ENCODE measurements at places on chromosomes 12 and 14.

GRCh38 chr14:90159146-90159545 is 97.2 kb upstream of the PSMC1 start:
- DNase-seq, result no peak

DNA sequence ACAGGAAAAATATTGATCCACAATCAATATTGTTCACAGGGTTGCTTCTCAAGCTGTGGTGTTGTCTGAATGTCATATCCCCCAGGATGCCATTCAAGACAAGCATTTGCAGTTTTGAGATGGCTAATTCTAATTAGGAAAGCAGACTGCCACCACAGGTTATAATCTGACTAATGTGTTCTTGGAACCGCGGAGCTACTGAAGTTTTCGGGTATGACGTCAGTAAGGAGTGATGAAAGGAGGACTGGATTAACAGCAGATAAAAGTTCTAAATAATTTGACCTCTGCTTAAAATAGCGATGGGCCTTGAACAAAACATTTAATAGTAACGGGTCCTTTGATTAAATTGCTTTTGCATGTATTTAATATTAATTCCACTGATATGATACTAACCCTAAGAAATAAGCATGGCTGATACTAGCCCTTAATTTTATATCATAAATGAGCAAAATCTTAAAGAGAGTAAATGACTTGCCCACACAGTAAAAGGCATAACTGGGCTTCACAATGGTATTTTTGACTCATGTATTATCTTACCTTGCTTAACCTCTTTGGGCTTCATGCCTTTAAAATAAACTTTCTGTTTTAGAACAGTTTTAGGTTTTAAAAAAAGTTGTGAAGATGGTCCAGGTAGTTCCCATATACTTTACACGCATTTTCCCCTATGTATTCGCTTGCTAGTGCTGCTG is 50.3 kb downstream of the TSHR start:
- DNase-seq, result no peak

GRCh38 chr12:93664573-93665138 is 12.5 kb upstream of the CRADD start:
- no peak for DNase-seq

GRCh38 chr14:71244341-71244740 is 337.1 kb downstream of the PCNX1 start:
- DNase-seq, result no peak

DNA sequence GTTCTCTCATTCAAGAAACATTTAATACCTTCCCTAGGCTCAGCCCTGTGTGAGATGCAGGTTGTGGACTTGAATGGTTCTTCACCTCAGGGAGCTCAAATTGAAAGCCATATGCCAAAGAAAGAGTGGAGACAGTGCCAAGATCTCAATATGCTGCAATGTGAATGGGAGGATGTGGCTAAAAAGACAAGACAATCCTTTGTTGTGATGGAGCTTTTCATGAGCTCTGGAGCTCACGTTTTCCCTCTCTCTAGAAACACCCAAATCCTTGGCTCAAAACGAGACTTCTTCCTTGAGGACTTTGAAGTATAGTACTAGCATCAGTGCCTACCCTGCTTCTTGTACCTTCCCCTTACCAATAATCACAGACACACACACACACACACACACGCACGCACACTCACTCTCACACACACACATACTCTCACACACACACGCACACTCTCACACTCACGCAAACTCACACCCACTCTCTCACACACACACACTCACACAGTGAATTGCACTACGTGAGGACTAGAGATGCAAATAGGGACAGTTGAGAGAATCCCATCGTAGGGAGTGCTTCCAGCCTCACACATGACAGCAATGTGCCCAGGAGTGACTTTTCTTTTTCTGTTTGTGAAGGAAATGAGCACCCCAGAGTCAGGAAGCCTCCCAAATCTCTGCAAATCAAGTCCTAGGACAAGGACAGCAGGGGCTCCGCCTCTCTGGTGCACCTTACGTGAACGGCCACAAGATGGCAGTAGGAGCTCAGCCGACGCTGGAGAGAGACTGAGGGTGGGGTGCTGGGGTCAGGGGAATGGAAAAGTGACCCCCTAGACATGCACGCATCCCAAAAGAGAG is 231.4 kb downstream of the PCNX1 start:
- DNase-seq, result peak; percentile 46

- DNase-seq, result no peak
Measured at GRCh38 chr14:68810173-68811153, 17.6 kb upstream of the ZFP36L1 start.

- no peak for DNase-seq
Measured at GRCh38 chr12:116864371-116865160, 16.7 kb downstream of the HRK start.

DNA sequence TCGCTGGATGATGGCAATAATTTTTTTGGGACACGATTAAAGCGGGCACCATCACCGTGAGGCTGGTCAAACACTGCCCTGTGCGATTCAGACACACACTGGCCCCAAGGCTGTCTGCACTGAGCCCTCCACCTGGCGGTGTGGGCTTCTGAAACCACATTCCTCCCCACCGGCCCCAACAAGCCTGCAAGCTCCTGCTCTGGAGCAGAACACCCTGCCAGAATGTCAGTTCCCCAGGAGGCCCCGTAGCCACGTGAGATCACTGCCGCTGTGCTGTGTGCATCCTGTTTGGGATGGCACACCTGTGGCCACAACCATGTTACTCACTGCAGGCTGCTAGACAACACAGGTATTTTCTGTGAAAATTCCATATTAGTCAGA is 7.9 kb downstream of the GSC start:
- no peak for DNase-seq

DNA sequence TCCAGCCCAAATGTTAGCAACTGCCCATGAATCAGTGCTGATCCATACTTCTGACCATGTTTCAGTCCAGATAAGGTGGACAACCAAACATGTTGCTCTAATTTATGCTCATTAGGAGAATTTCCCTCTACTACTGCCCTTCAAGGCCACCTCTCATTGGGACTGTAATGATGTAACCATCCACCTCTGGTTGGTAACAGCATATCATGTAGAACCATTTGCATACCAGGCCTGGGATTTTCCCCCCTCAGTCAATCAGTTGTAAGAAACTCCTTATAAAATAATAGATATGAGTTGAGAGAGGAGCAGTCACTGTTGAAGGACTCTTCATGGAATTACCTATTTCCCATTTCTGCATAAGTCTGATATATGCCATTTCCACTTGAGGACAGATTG is 17.8 kb upstream of the YAF2 start:
- DNase-seq, result no peak

- DNase-seq, result no peak
Measured at GRCh38 chr12:46373301-46374296, 1.0 kb upstream of the SLC38A2 start.

- DNase-seq, result no peak
Measured at GRCh38 chr12:20513189-20513588, 144.9 kb downstream of the PDE3A start.

DNA sequence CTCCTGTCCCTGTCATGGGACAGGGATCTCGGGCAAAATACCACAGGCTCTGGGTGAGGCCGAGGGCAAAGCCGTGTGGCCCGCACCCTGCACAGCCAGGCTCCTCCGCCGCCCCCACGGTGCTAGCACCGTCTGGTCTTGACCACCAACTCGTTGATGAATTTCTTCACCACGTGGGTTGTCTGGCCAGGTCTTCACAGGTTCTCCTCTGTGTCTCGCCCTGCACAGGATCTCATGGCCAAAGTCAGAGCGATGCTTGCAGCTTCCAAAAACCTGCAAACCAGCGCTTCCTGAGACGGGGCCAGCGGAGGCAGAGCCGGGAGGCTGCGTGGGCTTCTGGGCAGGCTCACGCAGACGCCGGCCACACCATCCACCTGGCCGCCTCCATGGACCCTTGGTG is 29.0 kb upstream of the MMP17 start:
- DNase-seq, result no peak

GRCh38 chr14:55599250-55599879 is 19.4 kb downstream of the KTN1 start:
- DNase-seq, result no peak

DNA sequence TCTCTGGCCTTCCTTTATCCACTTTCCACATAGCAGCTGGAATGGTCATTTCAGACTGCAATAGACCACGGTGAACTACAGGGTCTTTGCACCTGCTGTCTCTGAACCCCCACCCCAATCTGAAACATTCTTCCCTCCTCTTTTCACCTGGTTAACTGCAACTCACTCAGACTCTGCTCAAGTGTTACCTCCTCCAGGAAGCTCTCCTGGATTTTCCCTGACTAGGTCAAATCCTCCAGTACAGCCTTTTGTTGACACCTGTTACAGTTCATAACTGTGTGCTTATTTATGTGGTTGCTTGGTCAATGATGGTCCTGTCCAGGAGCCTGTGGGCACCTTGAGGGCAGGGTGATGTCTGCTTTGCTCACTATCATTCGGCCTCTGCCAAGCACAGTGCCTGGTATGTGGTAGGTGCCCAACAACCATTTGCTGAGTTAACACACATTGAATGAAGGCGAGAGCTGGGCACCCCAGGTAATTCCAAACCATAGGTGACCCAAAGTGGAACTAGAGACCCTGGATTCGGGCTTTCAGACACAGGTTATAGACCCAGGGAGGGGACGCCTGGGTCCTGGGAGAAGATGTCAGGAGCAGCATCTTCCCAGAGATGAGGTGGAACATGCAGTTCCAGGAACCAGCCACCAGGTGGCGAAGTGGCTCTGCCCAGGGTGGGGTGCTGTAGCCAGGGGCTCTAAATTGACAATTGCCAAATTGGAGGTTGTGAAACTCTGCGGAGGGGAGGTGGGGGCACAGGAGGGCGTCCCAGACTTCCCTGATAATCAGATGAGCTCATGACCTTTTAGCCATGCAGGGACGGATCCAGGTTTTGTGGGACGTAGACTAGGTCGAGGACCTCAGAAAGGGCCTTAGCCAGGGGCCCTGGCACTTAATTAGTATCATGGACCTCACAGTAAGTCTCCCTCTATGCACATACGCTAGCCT is 28.1 kb downstream of the TRPV4 start:
- peak; percentile 40 for DNase-seq

- no peak for DNase-seq
Measured at GRCh38 chr14:68165274-68165843, 345.8 kb downstream of the RAD51B start.

DNA sequence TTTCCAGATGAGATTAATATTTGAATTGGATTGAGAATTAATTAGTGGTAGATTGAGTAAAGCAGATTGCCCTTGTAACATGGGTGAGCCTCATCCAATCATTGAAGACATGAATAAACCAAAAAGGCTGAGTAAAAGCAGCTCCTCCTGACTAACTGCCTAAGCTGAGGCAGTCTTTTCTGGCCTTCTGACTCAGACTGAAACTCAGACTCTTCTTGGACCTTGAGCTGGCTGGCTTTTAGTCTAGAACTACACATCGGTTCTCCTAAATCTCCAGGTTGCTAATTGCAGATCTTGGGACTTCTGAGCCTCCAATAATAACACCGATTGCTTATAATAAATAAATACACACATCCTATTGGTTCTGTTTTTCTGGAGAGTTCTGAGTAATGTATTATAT is 24.0 kb downstream of the FKBP11 start:
- DNase-seq, result no peak

- no peak for DNase-seq
Measured at GRCh38 chr14:91841065-91841464, 26.3 kb downstream of the TC2N start.

GRCh38 chr14:92481811-92482555 is 31.6 kb upstream of the RIN3 start:
- DNase-seq, result no peak

DNA sequence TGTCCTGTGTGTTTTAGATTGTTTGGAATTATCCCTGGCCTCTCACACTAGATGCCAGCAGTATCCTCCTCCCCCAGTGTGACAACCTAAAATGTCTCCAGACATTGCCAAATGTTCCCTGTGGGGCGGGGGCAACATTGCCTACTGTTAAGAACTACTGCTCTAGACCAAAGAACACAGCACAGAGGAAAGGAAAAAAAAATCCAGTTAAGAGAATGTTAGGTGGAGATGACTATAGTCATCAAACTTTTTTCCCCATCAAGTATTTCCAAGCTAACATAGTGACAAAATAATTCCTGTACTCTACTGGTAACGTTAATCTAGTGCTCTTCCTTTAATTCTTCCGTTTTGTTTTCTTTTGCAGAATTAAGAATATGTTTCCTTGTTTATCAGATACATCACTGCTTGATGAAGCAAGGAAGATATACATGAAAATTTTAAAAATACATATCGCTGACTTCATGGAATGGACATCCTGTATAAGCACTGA is 3.5 kb downstream of the CDKN1B start:
- DNase-seq, result no peak

DNA sequence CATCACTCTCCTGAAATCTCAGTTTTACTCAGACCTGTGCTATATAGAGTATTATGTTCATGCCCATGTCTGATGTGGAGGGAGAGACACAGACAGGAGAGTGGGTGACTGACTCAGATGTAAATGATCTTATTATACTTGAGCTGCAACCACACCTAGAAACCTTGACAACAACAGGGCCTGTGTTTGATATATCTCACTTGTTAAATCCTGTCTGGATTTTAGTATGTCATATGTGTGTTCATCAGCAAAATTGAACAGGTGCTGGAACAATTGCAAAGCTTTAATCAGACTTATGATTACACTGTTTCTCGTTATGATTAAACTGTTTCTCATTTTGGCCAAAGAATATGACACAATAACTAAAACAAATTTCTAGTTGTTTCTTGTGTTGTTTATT is 37.7 kb downstream of the DIP2B start:
- DNase-seq, result peak; percentile 32

DNA sequence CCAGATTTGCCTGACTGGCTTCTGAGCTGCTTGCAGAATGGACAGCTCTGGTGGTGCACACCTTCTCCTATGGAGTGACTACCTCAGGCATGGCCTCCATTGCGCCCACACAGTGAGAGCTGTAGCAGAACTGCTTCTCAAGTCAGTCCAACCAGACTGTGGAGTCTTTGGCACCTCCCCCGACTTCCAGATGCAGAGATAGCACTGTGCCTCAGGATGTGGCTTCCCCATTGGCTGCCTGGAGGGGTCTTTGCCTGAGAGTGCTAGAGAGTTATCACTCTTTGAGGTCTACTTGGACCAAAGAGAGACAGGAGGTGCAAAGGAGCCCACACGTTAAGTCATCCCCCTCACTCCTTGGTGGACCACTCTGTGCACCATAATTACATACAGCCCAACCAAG is 44.8 kb upstream of the FRS2 start:
- no peak for DNase-seq

DNA sequence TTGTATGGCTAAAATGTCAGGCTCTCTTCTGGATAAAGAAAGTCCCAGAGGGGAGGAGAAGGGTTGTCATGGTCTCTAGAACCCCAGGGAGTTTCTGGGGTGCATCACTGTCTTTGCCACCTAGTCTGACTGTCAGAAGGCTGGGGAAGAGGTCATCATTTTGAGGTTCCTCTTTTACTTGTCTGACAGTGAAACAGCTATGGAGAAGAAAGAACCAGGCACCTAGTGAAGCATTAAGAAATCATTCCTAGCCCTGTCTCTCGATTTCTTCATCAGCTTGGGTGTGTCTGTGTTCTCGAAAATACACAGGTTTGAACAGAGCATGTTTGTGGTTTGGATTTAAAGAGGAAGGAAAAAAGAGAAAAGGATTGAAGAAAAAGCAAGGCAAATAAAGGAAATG is 158.7 kb upstream of the LRIG3 start:
- DNase-seq, result no peak

Data from stimulated activated CD4-positive, alpha-beta T cell treated with anti-CD3 and anti-CD28 coated beads, TNF-alpha, amount 100 ng/mL, for 48 hours (primary cell).